ENCODE measurements at places on chromosomes 12 and 14.

- no peak for DNase-seq
Measured at GRCh38 chr12:107057071-107057834, 36.1 kb downstream of the CRY1 start.

GRCh38 chr14:60257865-60258264, 8.8 kb downstream of the PPM1A start:
- DNase-seq, result no peak

- DNase-seq, result no peak
Measured at GRCh38 chr12:67940780-67941243, 48.4 kb upstream of the IFNG-AS1 start.

DNA sequence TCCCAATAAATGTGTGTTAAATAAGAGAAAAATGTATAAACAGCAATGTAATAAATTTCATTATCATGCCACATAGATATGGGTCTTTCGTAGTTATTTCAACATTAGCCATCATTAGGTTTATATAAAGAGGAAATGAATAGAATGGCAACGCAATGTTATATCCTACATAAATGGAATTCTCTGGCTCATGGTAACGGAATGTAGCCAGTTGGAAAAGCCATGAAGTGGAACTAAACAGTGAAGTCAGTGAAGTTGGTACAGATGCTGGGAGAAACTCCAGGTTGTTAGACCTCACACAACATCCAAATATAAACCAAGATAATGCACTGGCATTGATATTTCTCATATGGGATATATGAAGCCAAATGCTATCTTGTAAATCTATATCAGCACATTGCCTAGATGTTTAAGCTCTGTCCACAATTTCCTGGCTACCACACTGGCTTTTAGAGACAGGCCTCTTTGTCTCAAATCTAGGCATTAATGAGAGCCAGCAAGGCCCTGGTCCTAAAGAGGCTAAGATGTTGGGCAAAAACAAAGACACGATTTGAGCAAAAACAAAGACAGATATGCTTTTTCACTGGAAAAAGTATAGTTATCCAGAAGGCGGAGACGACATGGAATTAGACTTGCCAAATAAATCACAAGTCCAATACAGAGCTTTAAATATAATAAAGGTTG, 861.0 kb downstream of the RPS29 start:
- no peak for DNase-seq

DNA sequence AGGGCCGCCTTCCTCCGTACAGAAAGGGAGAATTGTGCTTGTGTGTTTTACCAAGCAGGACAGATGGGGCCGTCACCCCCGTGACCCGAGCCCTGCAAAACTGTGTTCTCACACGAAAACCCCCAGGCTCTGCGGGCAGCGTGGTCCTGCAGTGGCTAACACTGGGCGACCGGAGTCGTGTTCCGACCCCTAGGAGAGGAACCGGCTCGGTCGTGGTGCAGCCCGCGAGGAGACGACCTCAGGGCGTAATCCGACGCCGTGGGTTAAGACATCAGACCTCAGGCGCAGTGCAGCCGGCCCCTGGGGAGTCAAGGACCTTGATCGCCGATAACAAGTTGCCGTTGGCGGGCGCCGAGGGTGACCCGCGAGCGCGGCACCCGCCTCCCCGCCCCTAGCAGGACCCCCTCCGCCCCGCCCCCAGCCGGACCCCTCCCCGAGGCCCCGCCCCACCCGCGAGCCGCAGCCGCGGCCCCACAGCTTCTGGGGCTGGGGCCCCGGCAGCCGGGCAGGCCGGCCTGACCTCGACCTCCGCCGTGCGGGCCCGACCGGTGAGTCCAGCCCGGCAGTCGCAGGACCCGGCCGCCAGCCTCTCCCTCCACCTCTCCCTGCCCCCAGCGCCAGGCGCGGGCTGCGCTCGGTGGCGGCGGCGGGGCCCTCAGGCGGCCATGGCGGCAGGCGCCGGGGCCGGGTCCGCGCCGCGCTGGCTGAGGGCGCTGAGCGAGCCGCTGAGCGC, at the start of gene CHPT1:
Gene CHPT1, plus strand, starts transcription at position 444 of the 733 bp plus-strand sequence. Its CDS starts 222 bp downstream, at position 666.
- peak; percentile 83 for DNase-seq

DNA sequence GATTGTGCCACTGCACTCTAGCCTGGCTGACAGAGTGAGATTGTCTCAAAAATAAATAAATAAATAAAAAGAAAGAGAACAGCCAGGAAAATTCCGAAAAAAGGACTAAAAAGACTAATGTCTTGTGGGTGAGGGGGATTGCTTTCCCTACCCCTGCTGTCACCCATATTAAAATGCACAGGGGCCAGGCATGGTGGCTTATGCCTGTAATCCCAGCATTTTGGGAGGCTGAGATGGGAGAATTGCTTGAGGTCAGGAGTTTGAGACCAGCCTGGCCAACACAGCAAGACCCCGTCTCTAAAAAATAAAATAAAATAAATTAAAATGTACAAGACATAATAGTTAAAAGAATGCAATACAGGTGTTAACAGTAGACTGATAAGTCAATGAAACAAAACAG, 6.1 kb downstream of the DHRS1 start:
- DNase-seq, result no peak

GRCh38 chr12:124289634-124290600, 5.0 kb upstream of the RFLNA start:
- DNase-seq, result no peak

- no peak for DNase-seq
Measured at GRCh38 chr12:62930546-62931425, 4.2 kb downstream of the PPM1H start.

Data from CD4-positive, alpha-beta T cell treated with Interleukin-17A for 4 hours (primary cell).